HuH-7.5 (cell line): ENCODE measurements at places on chromosomes 3 and 15.
A peak's percentile ranks its signal among the peaks of the same experiment; 100 is the strongest.

DNA sequence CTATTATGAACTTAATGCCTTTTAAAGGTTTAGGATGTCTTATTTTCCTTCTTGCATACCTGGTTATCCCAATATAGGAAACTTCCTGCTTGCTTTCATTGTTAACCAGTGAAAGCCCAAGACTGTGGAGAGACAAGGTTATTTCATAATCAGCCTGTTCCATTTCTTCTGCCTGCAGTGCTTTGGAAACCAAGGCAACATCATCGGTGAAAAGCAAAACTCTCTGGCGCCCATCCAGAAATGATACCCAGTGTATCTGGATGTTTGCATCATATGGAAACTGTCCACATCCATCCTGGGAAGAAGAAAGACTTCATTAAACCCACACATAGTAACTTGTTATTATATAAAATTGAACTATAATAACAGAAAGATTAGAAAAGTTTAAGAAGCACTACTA is 170.1 kb downstream of the VPS13C start:
- no peak for DNase-seq

- DNase-seq = no peak
Observed at GRCh38 chr15:63430766-63431451, 49.3 kb upstream of the CA12 start.

DNA sequence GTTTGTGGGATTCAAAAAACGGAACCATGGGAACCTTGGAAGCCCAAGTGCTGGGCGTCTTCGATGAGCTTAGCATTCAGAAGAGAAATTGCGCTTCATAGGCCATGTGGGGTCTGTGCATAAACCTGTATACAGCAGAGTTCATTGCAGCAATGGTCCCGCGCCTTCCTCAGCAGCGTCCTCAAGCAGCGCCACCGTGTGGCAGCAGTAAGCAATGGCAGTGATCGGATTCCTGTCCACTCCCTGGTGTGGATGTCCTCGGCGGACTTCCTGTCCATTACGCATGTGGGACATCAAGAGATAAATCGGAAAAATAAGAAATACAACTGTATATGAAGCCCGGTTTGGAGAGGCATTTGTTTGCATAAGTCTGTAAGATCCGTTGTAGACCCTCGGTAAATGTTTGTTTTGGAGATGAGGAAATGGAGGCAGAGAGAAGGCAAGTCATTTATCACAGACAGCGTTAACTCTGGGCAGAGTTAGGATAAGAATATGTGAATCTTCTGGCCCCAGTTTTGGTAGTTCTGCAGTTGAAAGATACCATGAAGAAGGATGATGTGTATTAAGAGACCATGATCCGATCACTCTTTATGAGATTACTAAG is 57.7 kb downstream of the CNTN4 start:
- peak; percentile 21 for DNase-seq

DNA sequence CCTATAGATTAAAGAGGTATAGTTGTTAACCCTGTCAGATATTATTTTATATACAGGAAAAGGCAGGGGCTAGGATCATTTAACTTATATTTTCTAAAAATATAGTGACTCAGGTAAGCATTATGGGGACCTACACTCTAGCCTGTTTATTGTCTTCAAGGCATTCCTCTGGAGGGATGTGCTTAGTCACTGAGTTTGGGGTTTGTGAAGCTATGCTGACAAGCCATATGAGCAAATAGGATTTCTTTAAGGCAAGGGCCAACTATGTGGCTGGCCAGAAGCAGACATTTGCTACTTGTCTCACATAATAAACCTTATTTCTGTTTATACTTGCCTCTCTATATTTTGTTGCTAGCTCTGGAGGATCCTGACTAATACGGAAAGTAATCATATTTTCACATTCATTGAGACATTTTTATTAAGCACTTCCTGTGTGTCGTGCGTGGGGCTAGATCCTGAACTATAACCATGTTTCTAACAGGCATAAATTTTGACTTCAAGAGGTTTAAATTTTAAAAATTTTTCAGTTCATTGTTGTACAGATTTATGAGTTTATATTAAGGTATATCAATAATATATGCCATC is 153.4 kb downstream of the OTOL1 start:
- DNase-seq = no peak

DNA sequence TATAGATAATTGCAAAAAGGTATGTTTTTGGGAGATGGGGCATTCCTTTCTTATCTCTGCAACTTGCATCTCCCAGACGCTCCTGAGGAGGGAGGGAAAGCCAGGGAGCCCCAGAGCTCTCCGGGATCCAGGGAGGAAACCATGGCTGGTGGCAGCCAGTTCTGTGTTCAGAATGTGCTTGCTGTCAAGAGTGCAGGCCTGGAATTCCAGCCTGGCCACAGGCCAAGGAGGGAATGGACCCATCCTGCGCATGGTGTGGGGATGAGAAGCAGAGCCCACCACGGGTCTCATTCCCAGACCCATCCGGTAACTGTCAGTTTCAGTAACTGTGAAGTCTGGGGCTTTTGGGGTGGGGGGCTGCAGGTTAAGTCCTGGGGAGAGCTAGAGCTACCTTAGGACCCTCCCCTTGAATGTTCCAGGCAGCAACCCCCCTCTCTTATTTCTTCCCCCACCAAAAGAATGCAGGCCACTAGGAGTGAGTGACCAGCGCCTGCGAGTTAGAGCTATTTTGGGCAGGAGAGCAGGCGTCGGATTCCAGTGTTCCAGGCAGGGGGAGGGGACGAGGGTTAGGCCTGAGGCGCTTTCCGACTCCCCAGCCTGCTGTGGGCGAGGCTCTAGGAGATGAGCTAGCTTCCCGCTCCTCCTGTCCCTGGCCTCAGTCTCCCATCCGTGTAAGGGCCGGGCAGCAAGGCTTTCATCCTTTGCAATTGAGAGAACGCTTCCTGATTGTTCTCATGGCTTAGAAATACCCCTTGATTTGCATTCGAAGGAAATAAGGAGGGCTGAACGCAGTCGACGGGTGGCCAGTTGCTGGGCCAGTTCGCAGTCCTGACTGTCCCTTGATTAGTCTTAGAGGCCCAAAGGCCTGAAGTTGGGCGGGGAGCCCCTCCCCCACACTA is 781 bp upstream of the DAG1 start:
- peak; percentile 66 for DNase-seq

DNA sequence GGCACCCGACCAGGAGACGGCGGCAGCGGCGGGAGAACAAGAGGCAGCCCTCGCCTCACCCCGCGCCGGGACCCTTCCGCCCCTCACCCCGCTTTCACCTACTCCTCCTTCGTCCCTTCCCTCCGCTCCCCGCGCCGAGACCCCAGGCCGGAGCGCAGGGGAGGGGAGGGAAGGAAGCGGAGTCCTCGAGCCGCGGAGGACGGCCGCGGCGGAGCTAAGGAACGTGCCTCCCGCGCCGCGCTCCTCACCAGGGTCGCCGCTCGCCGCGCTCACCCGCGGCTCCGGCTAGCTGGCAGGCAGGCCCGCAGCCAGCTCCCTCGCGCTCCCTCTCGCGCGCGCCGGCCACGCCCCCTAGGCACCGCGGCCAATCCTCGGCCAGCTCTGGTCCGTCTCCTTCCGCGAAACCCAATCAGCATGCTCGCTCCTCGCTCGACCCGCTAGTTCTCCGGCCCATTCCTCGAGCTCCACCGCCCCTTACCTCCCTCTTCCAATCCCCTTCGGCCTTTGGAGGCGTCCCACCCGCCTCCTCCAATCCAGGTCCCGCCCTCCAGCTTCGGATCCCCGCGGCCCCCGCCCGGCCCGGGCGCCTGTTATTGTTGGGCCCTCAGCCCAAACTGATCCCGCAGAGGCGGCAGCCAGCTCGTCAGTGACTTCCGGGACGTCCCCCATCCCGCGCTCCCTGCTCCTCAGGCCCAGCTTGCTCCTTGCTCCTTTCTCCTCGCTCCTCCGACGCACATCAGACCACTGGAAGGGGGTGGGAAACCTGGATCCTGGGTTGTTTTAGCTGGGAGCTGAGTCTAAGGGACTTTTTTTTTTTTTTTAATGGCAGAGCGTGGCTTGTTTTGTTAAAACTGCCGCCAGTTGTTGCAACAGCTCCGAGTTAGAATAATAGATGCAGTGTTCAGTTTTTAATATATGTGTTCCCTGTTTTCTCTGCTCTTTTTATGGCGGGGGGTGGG is at the start of gene DCBLD2:
Gene DCBLD2 (minus strand): TSS at position 304 of the 959 bp plus-strand sequence. CDS start 369 bp downstream, outside the sequence.
- peak; percentile 98 for DNase-seq
